ENCODE measurements at places on chromosomes 3 and 15. TPM values are rescaled to one million over a fixed set of nuclear protein-coding genes. Genes with fewer than 3 reads are reported as not detected.

DNA sequence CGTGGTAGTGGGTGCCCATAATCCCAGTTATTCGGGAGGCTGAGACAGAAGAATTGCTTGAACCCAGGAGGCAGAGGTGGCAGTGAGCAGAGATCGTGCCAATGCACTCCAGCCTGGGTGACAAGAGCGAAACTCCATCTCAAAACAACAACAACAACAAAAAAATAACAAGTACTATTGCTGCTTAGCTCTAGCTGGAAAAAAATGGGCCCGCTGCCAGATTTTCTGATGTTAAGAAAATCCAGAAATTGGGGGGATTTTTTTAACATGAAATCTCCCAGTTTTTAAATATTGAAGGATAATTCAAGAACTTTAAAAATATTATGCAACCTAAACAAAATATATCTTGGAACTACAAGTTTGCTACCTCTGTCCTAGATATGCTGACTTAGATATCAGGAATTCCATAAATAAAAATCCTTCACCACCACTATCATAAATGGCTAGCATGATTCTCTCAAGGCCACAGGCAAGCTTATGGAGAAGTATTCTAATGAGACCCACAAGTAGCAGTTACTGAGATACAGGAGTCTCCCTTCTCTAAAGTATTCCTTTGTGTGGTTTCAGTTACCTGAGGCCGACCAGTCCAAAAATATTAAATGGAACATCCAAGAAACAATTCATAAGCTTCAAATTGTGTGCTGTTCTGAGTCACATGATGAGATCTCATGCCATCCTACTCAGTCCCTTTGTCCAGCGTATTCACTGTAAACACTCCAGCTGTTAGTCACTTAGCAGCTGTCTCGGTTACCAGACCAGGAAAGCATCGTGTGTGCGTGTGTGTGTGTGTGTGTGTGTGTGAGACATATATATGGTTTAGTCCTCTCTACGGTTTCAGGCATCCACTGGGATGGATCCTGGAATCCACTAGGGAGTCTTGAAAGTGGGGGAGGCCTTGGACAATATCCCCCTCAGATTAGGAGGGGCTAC, 277.2 kb downstream of the TBL1XR1 start:
- DNase-seq: peak; percentile 61

DUOX1 gene
- total RNA-seq: not detected

GRCh38 chr15:50979041-50979440, 70.6 kb downstream of the AP4E1 start:
- no peak for DNase-seq

C2CD4A gene
- total RNA-seq: not detected

- DNase-seq: no peak
These were observed 609 bp upstream of the TBC1D23 start for GRCh38 chr3:100260081-100260684.

SYNM gene
- total RNA-seq: 0.82 TPM

- no peak for DNase-seq
These were observed 7.3 kb downstream of the CSK start for GRCh38 chr15:74789171-74789631.

- peak; percentile 81 for DNase-seq
These were observed 56.5 kb upstream of the GATA2 start for GRCh38 chr3:128549283-128550112.

RFC4 gene
- 95.1 TPM for total RNA-seq

GRCh38 chr3:23422517-23422851, 219.4 kb downstream of the UBE2E2 start:
- DNase-seq: no peak

- no peak for DNase-seq
These were observed 700.6 kb upstream of the GOLIM4 start for GRCh38 chr3:168796339-168796738.

CORO2B gene
- 12.3 TPM for total RNA-seq

ILDR1 gene
- not detected for total RNA-seq

GRIP2 gene
- 0.07 TPM for total RNA-seq

HYAL2 gene
- 91.6 TPM for total RNA-seq

GRCh38 chr3:27488821-27489220, 4.6 kb upstream of the SLC4A7 start:
- DNase-seq: no peak

- DNase-seq: no peak
These were observed 735.6 kb upstream of the GBE1 start for GRCh38 chr3:82496890-82497560.

HRH1 gene
- total RNA-seq: 16.7 TPM

DNA sequence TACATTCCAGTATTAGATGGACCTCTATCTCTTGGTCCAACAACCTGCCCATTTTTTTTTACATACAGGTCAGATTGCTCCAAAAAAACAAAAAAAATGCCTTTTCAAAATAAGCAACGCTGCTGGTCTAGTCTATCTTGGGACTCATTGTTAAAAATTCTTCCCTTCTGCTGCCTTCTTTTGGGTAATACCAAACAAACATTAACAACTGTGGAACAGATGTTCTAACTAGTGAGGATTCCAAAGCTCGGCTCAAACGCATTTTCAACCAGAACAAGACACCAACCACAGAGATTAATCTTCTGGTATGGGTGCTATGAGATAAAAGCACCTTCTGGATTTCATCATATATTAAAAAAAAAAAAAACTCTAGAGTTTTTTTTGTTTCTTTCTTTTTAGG, 24.7 kb downstream of the ARHGAP31 start:
- no peak for DNase-seq

DNA sequence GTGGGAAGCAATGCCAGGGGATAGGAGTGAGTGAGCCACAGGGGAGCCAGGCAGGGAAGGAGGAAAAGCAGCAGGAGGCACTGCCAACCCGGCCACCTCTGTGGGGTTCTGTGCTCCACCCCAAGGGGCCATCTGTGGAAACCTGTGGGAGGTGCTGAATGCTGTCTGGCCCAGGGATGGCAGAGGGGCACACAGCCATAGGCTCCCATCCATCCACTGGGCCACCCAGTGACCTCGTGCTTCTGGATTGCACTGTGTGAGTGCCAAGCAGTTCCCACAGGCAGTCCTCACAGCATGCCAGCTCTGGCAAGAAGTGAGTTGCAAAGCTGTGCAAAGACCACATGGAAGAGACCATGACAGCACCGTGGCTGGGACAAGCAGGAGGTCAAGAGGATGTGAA, 27.5 kb downstream of the DNAJB8 start:
- no peak for DNase-seq

- DNase-seq: no peak
These were observed 27.9 kb downstream of the PLCL2 start for GRCh38 chr3:16912400-16913263.

PPP1R14D gene
- not detected for total RNA-seq

CASR gene
- not detected for total RNA-seq

DNA sequence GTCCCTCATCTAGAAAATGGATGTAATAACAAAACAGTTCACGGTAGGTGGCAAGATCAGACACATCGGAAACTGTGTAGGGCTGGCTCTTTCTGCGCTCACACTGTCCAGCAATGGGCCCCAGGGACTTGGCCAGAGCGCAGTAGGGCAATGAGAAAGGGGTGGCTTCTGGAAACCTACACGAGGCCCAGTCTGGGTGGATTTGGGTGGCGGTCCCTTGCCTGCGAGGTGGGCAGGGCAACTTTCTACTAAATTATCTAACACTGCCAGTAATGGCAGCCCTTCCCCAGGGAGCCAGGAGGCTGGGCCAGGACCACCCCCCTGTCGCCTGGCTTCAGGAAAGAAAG, 2.1 kb upstream of the TNK2 start:
- no peak for DNase-seq

GRCh38 chr3:172087198-172087597, 47.8 kb downstream of the FNDC3B start:
- DNase-seq: no peak

TMEM158 gene
- 248 TPM for total RNA-seq

DNA sequence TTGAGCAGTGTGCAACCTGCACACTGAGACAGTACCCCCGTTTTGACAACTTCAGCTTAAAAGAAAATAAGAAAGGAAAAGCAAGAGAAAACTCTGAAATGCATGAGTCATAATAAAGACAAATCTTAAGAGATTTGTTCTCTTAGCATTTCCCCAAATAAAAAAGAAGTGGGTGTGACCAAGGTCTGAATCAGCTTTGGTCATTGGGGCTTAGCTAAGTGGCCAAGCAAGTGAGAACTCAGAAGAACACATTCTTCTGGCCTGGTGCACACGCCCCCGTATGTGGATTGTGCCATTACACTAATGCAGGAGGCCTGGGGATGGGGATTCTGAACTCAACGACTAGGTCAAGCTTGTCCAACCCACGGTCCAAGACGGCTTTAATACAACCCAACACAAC, 56.9 kb upstream of the PDZRN3 start:
- DNase-seq: peak; percentile 21

ECE2 gene
- not detected for total RNA-seq

DNA sequence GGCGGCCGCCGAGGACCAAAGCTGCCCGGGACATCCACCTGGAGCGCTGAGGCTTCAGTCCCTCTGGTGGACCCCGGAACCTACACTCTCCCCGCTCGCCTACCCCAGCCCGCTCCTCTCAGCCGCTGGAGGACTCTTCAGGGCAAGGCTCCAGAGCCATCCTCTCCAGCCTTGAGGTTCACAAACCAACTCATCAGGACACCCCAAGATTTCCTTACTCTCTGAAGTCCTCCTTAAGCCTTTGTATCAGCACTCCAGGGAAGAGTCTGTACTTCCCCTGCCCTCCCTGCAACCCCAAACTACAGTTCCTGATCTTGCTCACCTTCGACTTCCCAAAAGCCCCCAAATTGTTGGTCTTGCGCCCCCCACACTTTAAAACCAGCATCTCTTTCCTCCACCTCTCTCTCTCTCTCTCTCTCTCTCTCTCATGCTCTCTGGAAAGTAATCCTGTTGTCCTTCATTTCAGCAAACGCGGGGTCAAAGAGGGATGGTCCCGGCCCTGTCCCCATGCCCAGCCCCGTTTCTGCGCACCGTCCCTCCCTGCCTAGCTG, 438 bp downstream of the THBS1 start:
- DNase-seq: no peak

GRCh38 chr3:89889386-89889785, 782.0 kb downstream of the EPHA3 start:
- no peak for DNase-seq

- DNase-seq: no peak
These were observed 43.2 kb downstream of the RARB start for GRCh38 chr3:25471081-25471768.
